ENCODE measurements at places on chromosomes 6 and 20.

GRCh38 chr6:50829049-50829448 is 10.4 kb downstream of the TFAP2B start:
- DNase-seq: no peak

DNA sequence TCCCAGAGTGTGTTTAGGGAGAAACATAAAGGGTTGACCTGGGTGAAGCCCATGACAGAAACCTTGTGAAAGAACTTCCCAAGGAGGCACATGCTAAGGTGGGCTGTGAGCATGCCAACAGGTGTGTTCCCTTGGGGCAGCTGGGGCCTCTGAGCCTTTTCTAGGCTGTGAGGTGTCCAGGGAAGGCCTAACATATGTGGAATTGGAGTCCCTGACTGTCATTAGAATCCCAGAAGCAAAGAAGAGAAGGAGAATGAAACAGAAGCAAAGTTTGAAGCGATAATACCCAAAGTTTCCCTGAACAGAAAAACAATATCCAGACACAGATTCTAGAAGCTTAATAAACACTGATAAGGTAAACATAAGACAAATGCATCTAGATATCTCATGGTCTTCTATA is 143.3 kb downstream of the CD83 start:
- DNase-seq: no peak

- DNase-seq: no peak
Measured at GRCh38 chr6:111857674-111858337, 15.4 kb downstream of the FYN start.

- no peak for DNase-seq
Measured at GRCh38 chr6:166499350-166500163, 86.9 kb downstream of the RAMACL start.

DNA sequence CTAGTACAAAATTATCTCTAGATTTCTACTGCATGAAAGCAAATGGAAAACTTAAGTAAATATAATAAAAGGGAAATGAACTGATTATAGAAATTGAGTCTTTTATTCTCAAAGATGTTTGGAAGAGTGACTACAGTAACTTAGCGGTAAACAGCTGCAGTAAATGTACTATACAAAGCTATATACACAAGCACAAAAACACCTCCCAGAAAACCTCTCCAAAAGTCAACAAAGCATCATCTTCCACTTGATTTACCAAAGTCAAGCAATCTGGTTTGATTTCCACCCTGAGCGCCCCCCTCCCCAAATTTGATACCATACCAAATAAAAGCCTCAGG is 142.1 kb upstream of the SHLD1 start:
- no peak for DNase-seq

GRCh38 chr20:38320221-38320620 is 16.3 kb downstream of the BPI start:
- no peak for DNase-seq

DNA sequence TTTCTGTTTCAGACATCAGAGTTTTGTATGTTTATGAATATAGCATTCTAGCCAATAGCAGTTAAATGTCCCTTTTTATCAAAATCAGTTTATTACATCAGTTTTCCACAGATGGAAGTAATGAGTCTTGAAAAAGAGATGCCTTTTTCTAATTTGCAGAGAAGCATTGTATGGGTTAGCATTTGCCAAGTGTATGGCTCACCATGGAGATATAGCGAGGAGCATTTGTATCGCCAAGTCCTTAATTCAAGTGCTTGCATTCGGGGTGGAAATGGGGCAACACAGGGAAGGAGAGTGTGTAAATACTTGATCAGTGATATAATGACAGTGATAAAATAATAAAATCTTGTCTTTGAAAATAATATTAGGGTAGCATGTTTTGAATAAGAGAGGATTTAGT is 42.9 kb downstream of the TXLNB start:
- no peak for DNase-seq

DNA sequence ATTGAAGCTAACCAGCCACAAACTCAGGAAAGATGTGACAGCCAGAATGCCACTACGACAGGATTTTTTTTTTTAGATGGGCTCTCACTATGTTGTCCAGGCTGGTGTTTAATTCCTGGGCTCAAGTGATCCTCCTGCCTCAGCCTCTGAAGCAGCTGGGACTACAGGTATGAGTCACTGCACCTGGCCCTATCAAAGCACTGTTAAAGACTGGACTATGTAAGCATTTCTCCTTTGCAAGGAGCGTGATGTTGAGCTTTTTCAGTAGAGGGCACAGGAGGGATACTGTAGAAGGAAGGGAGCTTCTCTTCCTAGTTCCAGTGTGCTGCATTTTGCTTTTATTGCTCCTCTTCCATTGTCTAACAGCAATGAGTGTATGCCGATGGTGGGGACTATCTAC is 35.8 kb downstream of the ZBTB9 start:
- DNase-seq: no peak

DNA sequence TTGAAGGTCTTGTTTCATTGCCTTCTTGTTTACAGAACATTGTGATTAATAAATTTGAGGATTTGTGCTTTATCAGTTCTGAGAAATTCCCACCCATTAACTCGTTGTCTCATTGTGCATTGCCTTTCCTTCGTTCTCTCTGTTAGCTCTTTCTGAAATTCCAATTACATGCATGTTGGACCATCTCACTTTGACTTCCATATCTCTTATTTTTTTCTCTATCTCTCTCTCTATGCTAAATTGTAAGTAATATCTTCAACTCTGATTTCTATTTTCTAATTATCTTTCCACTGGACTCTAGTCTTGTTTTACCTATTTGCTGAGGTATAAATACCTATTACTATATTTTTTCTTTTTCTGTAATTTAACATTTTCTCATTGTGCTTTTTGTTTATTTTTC is 92.3 kb downstream of the SHLD1 start:
- no peak for DNase-seq

GRCh38 chr6:106702451-106703110 is 73.2 kb downstream of the QRSL1 start:
- DNase-seq: no peak

DNA sequence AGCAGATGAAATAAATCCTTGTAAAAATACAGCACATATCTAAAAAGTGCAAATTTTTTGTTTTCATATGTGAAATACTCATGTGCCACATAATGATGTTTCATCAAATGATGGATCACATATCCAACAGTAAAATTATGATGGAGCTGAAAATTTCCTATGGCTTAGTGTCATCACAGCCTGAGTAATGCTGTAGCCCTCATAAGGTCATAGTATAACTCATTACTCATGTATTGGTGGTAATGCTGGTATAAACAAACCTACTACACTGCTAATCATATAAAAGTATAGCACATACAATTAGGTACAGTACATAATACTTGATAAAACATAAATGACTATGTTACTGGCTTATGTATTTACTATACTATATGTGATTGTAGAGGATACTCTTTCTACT is 12.9 kb downstream of the TSPYL1 start:
- DNase-seq: no peak

- DNase-seq: peak; percentile 45
Measured at GRCh38 chr6:6686748-6687601, 98.5 kb downstream of the LY86 start.

DNA sequence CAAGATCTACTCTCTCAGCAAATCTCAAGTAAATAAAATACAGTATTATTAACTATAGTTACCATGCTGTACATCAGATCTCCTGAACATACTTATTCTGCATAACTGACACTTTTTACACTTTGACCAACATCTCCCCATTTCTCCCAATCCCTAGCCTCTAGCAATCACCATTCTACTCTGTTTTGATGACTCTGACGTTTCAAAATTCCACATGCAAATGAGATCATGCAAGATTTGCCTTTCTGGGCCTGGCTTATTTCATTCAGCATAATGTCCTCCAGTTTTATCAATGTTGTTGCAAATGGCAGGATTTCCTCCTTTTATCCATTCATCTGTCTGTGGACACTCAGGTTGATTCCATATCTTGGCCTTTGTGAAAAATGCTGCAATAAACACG is 266.3 kb downstream of the RFPL4B start:
- DNase-seq: no peak

GRCh38 chr6:150987371-150987828 is 121.9 kb downstream of the MTHFD1L start:
- DNase-seq: no peak

DNA sequence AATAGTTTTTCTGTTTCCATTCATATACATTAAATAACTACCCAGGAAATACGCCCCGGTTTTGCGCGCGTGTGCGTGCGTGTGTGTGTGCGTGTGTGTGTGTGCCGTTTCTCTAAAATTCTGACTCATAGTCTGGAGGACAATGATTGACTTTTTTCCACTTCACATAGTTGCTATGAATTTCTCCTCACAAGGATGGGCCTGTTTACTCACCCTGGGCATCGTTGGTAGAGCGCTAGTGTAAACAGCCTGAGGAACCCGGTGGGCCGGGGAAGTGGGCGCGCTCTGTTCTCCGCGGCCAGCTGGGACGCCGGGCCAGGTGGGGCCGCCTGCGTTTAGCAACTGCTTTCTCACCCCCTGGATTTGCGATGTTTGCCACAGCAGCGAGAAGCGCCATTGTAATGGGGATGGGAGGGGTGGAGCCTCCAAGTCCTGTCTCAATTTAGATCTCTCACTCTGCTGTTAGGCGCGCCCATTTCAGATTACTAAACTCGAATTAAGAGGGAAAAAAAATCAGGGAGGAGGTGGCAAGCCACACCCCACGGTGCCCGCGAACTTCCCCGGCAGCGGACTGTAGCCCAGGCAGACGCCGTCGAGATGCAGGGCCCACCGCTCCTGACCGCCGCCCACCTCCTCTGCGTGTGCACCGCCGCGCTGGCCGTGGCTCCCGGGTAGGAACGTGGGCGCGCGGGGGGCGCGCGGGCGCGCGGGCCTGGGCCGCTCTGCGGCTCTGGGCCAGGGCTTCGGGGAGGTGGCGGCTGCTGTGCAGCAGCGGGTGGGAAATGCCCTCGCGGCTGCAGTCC is at the start of gene CD109:
CD109 (plus strand) TSS at position 585 of the 803 bp plus-strand sequence; CDS start at position 598, 13 bp downstream.
- no peak for DNase-seq

- DNase-seq: no peak
Measured at GRCh38 chr6:70072540-70073179, 206.3 kb downstream of the COL19A1 start.

DNA sequence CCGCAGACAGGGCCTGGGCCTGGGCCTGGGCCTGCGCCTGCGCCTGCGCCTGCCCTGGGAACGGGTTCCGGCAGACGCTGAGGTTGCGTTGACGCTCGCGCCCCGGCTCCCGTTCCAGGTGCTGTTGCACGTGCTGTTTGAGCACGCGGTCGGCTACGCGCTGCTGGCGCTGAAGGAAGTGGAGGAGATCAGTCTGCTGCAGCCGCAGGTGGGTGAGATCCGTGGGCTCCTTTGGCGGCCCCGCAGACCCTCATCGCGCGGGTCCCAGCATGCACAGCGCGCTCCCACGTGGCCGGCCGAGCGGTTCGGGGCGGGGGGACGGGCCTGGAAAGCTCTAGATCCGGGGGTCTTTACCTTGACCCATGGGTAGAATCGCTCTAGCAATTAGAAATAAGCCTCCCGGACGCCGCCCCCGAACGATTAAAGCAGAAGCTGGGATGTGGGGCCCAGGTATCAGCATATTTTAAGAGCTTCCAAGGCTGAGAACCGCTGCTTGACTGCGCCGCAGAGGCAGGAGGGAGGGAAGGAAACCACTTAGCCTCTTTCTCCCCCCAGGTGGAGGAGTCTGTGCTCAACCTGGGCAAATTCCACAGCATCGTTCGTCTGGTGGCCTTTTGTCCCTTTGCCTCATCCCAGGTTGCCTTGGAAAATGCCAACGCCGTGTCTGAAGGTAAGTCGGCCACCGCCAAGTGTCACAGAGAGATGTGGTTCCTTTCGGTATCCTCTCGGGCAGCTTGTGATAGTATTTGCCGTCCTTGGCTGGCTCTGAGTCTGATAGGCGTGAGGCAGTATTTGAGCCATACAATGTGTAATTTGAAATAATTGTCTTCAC is 508 bp downstream of the NOP56 start:
- no peak for DNase-seq

DNA sequence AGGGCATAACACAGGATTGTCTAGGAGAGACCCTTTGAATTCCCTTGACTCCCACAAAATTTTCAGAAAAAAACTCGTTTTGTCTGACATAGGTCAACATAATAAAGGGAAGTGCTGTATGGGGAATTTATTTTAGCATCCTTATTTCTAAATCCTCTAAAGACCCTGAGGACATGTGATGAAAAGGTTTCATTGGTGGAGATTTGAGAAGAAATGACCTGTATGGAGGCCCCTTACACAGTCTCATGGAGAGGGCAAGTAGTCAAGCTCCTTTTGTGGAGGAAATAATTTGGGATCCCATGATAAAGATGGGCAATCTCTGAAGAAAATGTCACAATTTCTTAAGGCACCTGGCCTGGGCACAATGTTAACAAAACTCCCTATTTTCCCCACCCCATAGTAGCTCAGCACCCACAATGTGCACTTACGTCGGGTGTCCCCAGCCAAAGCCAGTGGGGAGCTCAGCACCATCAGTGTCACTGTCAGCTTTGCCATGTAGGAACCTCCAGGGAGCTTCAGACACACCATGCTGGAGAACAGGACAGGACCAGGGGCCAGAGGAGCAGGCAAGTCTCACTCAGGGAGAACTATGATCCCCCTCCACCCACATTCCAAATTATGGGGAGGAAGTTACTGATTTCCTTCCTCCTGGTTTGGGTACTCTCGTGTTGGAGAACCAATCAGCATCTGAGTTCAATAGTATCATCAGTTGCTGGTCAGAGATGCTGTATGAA is at the start of gene HLA-DRB5:
HLA-DRB5 (minus strand) TSS at position 591 of the 734 bp plus-strand sequence; CDS start at position 528, 63 bp downstream.
- no peak for DNase-seq

DNA sequence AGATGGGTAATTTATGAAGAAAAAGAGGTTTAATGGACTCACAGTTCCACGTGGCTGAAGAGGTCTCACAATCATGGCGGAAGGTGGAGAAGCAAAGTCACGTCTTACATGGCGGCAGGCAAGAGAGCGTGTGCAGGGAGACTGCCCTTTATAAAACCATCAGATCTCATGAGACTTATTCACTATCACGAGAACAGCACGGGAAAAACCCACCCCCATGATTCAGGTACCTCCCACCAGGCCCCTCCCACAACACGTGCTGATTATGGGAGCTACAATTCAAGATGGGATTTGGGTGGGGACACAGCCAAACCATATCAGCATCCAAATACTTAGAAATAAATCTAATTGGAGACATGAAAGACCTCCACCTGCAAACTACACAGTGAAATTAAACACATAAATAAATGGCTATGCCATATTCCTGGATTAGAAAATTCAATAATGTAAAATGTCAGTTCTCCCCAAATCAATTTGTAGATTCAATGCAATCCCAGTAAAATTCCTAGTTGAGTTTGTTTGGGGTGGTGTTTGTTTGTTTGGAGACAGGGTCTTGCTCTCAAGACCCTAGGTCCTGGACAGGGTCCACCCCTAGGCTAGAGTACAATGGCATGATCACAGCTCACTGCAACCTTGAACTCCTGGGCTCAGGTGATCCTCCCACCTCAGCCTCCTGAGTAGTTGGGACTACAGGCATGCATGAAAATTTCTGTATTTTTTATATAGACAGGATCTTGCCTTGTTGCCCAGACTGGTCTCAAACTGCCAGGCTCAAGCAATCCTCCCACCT is 101.6 kb downstream of the TAF4 start:
- DNase-seq: no peak

All from esophagus squamous epithelium (tissue), 5 donors.